ENCODE measurements at places on chromosomes 2 and 18. TPM values are rescaled to one million over a fixed set of nuclear protein-coding genes. Genes with fewer than 3 reads are reported as not detected.

DNA sequence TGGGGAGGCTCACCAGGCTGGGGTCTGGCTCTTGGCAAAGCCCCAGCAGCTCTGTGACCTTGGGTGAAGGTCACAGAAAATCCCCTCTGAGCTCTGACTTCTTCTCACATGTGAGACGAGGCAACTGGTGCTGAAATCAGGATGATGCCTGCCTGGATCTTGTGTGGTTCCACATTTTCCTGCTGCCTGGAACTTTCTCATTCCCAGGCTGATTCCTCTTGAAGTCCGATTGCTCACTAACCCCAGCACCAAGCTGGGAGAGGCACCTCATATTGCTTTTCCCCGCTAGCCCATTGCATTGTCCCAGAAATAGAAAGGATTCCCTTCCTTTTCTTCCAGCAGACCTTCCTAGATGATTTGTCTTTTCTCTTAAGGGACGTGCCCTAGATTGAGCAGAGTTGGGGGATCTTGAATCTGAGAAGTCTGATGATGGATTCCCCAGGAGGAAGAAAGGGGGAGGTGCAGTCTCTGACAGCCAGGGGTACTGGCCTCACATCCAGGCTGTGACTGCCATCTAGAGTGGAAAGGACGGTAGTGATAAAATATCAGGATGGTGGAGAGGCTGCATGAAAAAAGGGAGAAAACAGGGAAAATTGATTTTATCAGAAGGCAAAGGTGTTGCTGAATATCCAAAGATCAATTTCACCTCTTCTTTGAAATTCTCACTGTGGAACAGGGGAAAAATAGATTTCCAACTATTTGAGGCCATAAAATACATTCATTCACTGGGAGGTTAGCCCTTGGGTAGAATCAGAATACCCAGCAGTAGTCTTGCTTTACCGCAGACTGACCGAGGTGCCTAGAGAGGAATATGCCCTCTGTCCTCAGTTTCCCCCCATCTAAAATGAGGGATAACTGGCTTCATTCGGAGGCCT, 96.3 kb downstream of the FAM210A start:
- H3K36me3 ChIP-seq, result no peaks in the 10 kb centered on the region
- peaks cover 16% of the 10 kb centered on the region for H3K4me1 ChIP-seq
- no peak for DNase-seq
- no peaks in the 10 kb centered on the region for H3K27me3 ChIP-seq
- H3K27ac ChIP-seq, result no peak overlapping the region

Gene ALLC
- total RNA-seq, result not detected

DNA sequence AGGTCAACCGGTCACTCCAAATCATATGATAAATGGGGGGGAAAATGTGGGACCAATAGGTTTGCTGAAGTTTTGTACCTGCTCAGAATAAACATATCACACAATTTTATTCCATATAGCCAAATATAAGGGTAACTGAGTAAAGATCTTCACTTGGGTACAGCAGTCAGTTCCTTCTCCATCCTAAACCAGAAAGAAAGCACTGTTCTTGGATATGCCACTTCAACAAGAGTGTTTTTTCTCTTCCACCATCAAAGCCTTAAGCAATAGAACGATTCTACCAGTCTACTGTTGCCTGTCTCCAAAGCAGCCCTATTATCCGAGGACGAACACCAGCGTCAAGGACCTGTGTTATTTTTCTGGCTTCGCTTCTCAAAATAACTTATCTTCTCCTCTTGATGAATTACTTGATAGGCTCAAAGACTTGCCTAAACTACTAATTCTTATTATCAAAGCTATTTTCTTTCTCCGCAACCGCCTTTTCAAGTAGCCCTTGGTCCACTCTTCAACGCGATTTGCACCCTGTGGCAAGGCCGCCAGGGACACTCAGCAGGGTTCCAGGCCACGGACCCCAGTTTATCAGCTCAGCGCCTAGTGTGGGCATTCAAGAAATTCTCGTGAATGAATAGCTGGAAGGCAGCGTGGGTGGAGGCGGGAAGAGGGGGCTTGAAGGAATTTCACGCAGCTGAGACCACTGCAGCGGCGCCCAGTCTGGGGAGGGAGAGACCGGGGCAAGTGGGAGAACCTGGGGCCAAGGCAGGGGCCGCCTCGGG, 646 bp downstream of the ALS2 start:
- peak overlapping the region; percentile 77 for H3K27ac ChIP-seq
- H3K27me3 ChIP-seq, result no peaks in the 10 kb centered on the region
- H3K4me1 ChIP-seq, result peaks cover 14% of the 10 kb centered on the region

DNA sequence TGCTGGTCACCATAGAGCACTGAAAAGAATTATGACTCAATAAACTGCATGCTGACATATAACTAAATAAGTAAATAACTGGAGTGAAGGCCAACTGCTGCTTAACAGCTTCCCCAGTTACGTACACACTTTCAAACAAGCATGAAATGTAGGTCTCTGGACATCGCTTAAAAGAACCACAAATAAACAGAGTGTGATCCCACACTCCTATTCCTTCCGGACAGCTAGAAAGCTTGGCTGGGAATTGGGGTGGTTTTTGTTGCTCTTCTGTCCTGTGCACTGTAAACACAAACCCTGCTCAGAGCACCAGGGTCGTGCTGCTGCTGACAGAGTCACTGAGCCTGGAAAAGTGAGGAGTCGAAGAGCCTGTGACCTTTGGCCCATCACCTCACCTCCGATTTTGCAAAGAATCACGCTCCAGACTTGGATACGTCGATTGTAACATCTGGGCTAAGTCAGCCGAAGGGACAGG, 162.7 kb upstream of the NT5C1B start:
- no peak overlapping the region for H3K27ac ChIP-seq
- no peak overlapping the region for H3K4me3 ChIP-seq
- no peaks in the 10 kb centered on the region for H3K27me3 ChIP-seq
- no peaks in the 10 kb centered on the region for H3K36me3 ChIP-seq

GRCh38 chr2:216696751-216697560, 1.6 kb upstream of the IGFBP5 start:
- peaks cover 34% of the 10 kb centered on the region for H3K4me1 ChIP-seq
- H3K27ac ChIP-seq, result no peak overlapping the region
- H3K27me3 ChIP-seq, result peaks cover 51% of the 10 kb centered on the region
- no peaks in the 10 kb centered on the region for H3K36me3 ChIP-seq

- no peaks in the 10 kb centered on the region for H3K27me3 ChIP-seq
- H3K4me3 ChIP-seq, result no peak overlapping the region
- no peak overlapping the region for H3K27ac ChIP-seq
- peaks cover 28% of the 10 kb centered on the region for H3K36me3 ChIP-seq
- DNase-seq, result no peak
- H3K4me1 ChIP-seq, result no peaks in the 10 kb centered on the region
These were observed 13.4 kb upstream of the HRH4 start for GRCh38 chr18:24446953-24447538.

- H3K4me1 ChIP-seq, result peaks cover 8% of the 10 kb centered on the region
- H3K4me3 ChIP-seq, result no peak overlapping the region
- no peaks in the 10 kb centered on the region for H3K36me3 ChIP-seq
- no peak overlapping the region for H3K27ac ChIP-seq
- H3K27me3 ChIP-seq, result no peaks in the 10 kb centered on the region
These were observed 24.3 kb upstream of the STPG4 start for GRCh38 chr2:47179388-47179787.

- no peaks in the 10 kb centered on the region for H3K27me3 ChIP-seq
- peaks cover 3% of the 10 kb centered on the region for H3K4me1 ChIP-seq
- no peaks in the 10 kb centered on the region for H3K36me3 ChIP-seq
- no peak overlapping the region for H3K4me3 ChIP-seq
These were observed 129.9 kb downstream of the NCOA1 start for GRCh38 chr2:24620936-24621335.

Gene FSHR
- not detected for total RNA-seq

Gene GRP
- not detected for total RNA-seq

Gene GREB1L
- 0.09 TPM for total RNA-seq

Gene ABCG8
- not detected for total RNA-seq

DNA sequence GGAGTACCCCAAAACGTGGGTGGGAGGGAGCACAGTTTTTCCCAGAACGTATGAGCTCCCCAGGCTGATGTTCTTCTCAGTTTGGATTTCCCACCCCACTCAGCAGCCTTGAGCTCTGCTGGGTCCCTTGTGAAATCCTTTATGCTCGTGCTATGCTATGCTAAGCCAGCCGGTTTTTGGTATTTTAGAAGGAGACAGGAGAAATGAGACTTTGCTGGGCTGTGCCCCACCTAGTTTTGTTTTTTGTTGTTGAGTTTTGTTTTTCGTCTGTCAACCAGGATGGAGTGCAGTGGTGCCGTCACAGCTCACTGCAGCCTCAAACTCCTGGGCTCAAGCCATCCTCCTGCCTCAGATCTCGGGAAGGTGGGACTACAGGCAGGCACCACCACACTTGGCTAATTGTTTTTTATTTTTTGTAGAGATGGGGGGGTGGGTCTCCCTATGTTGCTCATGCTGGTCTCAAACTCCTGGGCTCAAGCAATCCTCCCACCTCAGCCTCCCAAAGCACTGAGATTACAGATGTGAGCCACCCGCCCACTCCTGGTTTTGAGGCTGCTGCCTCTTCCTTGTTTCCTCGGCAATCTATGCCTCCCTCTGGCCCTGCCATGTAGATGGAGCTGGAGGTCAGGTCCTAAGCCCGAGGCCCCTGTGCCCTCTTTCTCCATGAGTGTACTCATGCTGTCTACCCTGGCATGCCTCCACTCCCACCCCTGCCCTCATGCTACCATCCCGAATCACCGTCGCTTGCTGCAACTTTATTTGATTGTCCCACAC, 17.5 kb upstream of the MGAT4A start:
- H3K27me3 ChIP-seq, result no peaks in the 10 kb centered on the region
- H3K4me1 ChIP-seq, result no peaks in the 10 kb centered on the region
- no peak overlapping the region for H3K27ac ChIP-seq
- H3K36me3 ChIP-seq, result no peaks in the 10 kb centered on the region
- no peak for DNase-seq

DNA sequence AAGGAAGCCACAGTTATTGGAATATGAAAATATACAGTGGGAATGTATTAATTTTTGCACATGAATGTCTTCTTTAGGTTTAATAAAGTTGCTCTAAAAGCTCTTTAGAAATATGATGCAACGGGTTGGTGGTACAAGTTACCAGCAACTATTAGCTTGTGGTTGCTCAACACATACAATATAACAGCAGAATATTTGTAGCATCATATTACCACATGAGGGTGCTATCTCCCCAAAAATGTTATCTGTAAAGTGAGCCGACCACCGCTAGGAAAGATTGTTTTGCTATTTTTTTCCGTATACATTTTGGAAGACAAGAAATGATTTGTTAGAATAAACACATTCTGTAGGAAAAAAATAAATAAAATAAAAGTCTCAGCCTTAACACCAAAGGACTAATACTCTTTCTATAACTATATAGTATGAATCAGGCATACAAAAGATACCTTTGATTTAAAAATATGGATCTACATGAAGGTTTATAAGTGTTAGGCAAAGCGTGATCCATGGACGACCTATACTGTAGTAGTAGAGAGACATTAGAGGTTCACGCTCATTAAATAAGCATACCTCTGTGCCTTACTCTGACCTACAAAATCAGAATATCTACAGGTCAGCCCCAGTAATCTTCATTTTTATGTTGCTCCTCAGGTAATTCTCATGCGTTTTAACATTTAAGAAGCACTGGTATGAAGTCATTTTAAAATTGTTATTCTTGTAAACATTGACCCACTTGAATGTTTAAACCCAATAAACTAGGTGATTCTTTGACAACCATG, 1110.6 kb upstream of the ACVR2A start:
- H3K4me3 ChIP-seq, result no peak overlapping the region
- H3K27me3 ChIP-seq, result no peaks in the 10 kb centered on the region
- DNase-seq, result no peak
- H3K4me1 ChIP-seq, result no peaks in the 10 kb centered on the region

Gene IFIH1
- total RNA-seq, result 32.6 TPM

Gene EEF1B2
- total RNA-seq, result 803 TPM

DNA sequence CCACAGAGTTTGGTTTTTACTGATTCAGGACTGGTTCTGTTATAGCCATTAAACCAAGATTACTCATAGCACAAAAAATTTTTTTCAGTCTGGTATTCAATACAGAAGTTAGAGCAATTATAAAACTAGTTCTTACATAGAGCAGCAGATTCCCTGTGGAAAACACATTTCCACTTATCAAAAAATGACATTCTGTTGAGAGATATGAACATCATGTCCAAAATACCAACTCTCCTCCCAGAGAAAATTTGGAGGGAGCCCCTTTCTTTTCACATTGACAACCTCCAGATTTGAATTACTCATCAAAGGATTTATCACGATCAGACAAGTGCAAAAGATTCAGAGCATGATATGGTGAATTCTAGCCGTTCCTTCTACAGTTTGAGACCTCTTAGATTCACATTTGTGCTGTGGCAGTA, 126.8 kb upstream of the SERPINE2 start:
- no peaks in the 10 kb centered on the region for H3K4me1 ChIP-seq
- H3K27ac ChIP-seq, result no peak overlapping the region
- H3K4me3 ChIP-seq, result no peak overlapping the region
- no peaks in the 10 kb centered on the region for H3K36me3 ChIP-seq
- no peaks in the 10 kb centered on the region for H3K27me3 ChIP-seq

DNA sequence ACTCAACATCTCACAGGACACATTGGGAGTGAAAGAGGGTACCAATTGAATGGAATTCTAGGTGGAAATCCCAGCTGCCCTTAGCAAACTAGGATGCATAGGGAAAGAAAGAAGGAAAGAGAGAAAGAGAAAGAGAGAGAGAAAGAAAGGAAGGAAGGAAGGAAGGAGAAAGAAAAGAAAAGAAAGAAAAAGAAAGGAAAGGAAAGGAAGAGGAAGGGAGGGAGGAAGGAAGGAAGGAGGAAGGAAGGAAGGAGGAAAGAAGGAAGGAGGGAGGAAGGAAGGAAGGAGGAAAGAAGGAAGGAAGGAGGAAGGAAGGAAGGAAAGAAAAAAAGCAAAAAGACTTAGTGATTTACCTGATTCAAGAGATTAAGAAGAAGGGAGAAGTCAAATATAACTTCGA, 143.9 kb downstream of the SS18 start:
- H3K4me1 ChIP-seq, result no peaks in the 10 kb centered on the region
- H3K36me3 ChIP-seq, result no peaks in the 10 kb centered on the region
- no peak overlapping the region for H3K27ac ChIP-seq
- no peaks in the 10 kb centered on the region for H3K27me3 ChIP-seq

- H3K4me3 ChIP-seq, result no peak overlapping the region
- no peak for DNase-seq
- H3K27ac ChIP-seq, result no peak overlapping the region
- H3K36me3 ChIP-seq, result peaks cover 35% of the 10 kb centered on the region
- H3K27me3 ChIP-seq, result no peaks in the 10 kb centered on the region
These were observed 13.3 kb downstream of the SLC66A2 start for GRCh38 chr18:79938196-79938595.

Gene C2orf72
- 0.13 TPM for total RNA-seq

GRCh38 chr2:31337860-31338259, 76.7 kb downstream of the XDH start:
- H3K4me1 ChIP-seq, result no peaks in the 10 kb centered on the region
- H3K27me3 ChIP-seq, result peaks cover 9% of the 10 kb centered on the region
- no peak for DNase-seq
- no peak overlapping the region for H3K27ac ChIP-seq
- no peaks in the 10 kb centered on the region for H3K36me3 ChIP-seq

GRCh38 chr2:237223201-237223861, 137.6 kb downstream of the COPS8 start:
- H3K4me1 ChIP-seq, result no peaks in the 10 kb centered on the region
- H3K27ac ChIP-seq, result no peak overlapping the region
- no peak for DNase-seq
- H3K4me3 ChIP-seq, result no peak overlapping the region
- peaks cover 10% of the 10 kb centered on the region for H3K27me3 ChIP-seq
